NCI-H2081 (cell line): ENCODE measurements at places on chromosomes 4 and X.
A peak's percentile ranks its signal among the peaks of the same experiment; 100 is the strongest.

DNA sequence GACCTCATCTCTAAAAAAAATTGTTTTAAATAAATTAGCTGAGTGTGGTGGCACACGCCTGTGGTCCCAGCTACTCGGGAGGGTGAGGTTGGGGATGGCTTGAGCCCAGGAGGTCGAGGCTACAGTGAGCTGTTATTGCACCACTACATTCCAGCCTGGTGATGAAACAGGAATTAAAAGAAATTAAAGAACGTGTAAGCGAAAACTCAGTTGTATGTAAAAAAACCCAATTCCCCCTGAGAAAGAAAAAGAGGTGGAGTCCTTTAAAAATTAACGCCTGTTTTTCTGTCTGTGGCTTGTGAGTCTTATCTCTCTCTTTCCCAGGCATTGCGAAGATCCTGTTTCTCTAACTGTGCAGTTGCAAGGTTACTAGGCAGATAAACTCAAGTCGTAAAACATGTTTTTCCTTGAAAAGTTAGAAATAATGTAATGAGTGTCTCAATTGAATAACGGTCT, 22.1 kb downstream of the EPGN start:
- no peak for DNase-seq

GRCh38 chr4:171621646-171622045, 191.6 kb upstream of the GALNTL6 start:
- DNase-seq: no peak

DNA sequence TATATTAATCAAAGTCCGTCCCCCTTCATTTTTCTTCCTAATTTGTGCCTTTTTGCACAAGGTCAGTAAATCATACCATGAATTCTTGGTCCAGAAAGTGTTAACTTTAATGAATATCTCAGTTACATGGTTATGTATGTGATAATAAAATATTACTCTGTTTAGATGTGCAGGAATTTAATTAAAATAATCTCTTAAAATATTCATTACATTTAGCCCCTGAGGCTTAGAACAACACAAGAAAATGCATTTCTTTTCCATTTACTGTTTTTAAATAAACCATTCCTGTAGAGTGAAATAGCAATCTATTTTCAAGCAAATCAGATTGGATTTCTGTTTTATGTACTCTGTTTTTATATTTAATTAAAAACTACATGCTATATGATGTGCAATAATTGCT, 17.6 kb downstream of the MAB21L2 start:
- no peak for DNase-seq

GRCh38 chrX:48835524-48836329, at the start of gene PCSK1N:
PCSK1N (minus strand) TSS chrX:48835610; CDS start chrX:48835532, 78 bp downstream.
- peak; percentile 67 for DNase-seq

DNA sequence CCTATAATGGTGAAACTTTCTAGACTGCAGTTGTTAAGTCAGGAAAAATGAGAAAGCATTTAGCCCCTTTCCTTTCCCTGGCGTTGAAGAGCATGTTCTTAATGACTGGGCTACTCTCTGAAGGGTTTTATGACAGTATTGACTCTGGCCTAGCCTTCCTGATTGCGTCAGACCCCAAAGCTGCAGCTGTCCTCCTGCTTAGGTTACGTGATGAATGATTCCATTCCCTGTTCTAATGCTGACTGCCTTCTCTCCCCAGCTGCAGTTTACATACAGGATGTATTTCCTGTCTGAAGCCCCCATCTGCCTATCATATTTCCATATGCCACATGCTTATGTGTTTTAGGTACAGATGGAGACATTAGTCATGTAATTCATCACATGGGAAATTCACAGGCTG, 105.8 kb upstream of the EGFL6 start:
- peak; percentile 90 for DNase-seq
